ENCODE measurements at places on chromosomes 7 and 10. TPM values are rescaled to one million over a fixed set of nuclear protein-coding genes. Genes with fewer than 3 reads are reported as not detected.

PNLIPRP3 gene
- total RNA-seq, result not detected

- DNase-seq, result no peak
Measured at GRCh38 chr10:91856637-91857036, 52.6 kb downstream of the FGFBP3 start.

FKBP14 gene
- 13.6 TPM for total RNA-seq

ARMC3 gene
- not detected for total RNA-seq

PNLIPRP2 gene
- total RNA-seq, result not detected

ZCCHC24 gene
- 1.7 TPM for total RNA-seq

GRCh38 chr10:72598769-72599701 is 26.8 kb downstream of the MICU1 start:
- DNase-seq, result no peak

DNA sequence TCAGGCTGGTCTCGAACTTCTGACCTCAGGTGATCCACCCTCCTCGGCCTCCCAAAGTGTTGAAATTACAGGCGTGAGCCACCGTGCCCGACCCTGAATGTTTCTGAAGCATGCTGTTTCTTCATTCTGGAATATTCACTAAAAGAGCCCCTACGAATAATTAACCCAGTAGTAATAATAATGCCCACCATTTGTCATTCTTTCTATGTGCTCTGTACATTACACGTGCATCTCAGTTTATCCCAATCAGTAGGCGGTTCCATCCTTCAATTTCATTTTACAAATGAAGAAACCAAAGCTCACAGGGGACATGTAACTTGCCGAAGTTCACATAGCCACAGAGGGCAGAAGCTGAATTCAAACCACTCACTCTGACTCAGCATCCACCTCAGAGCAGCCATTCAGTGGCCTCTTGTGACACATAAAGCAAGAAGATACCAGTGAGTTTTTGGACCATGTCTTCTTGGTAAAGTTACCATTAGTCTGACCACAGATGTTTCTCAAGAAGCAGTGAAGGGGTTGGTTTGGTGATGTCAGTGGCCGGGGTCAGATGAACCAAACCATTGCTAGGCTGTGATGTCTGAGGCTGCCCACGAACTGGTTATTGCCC is 71.9 kb upstream of the DUSP5 start:
- DNase-seq, result peak; percentile 83

DNA sequence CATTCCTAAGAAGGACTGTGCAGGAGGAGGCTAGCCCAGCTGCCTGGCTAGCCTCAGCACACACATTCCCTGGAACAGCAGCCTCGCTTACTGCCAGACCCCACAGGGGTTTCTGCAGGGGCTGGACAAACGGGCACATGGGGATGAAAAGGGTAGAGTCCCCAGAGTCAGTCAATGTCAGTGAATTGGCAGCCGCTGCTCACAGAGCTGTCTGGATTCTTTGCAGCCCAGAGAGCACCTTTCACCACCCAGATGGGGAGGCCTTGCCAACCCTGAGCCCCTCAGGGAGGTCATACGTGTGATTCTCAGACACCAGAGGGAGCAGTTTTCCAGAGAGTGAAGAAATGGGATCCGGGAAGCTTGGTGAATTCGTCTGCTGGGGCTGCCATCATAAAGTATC is 143.3 kb downstream of the KCNMA1 start:
- no peak for DNase-seq

DNA sequence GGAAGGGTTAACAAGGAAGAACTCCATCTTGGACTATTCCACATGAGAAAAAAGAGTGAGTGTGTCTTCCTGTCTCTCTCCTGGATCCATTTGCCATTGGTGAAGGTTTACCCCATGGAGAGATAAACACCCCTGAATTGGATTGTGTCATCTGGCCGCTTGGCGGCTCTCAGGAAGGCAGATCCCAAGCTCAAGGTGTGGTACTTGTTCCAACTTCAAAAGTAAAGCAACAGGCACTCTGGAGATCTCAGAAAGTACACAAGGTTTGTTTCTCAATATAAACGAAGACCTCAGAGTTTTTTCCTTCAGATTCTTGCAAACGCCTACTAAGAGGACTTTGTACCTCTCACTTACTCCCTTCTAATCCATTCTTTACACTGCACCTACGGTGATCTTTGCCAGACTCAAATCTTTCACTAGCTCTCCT is 116.7 kb downstream of the REEP3 start:
- DNase-seq, result no peak

DNA sequence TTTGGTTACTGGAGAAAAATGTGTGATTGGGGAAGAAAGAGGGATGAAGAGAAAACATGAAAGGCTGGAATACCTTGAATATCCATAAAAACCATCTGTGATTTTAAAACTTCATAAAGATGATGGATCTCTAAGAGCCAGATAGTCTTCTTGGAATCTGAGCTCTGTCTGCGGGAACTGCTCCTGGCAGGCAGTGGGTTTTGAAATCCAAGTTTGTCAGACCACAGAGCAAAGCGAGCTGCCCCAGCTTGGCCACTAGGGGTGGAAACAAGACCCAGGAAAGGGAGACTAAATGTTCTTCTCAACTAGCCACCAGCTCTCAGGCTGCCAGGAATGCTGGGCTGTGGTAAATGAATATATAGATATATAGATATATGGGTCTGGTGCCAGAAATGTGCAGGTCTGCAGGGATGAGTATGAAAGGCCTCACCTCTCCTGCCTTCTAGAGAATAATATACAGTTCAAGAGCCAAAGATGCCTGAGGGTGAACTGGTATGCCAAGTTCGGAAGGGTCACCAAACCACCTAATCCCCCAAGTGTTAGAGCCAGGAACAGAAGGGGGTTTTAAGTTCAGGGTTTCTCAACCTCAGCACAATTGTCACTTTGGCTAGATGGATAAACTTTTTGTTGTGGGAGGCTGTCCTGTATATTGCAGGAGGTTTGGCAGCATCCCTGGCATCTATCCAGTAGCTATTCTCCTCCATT is 208.8 kb downstream of the KCNMA1 start:
- DNase-seq, result no peak

CXCL12 gene
- total RNA-seq, result not detected

DNA sequence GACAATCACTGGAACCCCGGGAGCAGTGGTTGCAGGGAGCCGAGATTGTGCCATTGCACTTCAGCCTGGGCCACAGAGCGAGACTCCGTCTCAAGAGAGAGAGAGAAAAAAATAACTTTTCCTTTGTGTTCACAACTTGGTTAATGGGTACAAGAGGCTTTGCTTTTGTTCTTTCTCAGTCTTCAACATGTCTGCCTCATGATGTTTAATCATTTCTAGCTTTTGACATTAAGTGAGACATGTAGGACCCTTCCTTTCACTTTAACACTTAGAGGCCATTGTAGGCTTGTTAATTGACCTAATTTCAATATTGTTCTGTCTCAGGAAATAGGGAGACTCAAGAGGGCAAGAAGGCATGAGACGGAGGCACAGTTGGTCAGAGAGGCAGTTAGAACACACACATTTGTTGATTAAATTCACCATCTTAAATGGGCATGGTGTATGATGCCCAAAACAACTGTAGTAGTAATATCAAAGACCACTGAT is 9.3 kb upstream of the CRCP start:
- no peak for DNase-seq

GRCh38 chr10:119498889-119499676 is 43.4 kb downstream of the RGS10 start:
- DNase-seq, result no peak

- DNase-seq, result no peak
Measured at GRCh38 chr7:67947646-67948045, 951.0 kb downstream of the TYW1 start.

- no peak for DNase-seq
Measured at GRCh38 chr10:75708060-75708459, 276.6 kb downstream of the LRMDA start.

MALSU1 gene
- 62.6 TPM for total RNA-seq

STEAP4 gene
- total RNA-seq, result not detected

DNA sequence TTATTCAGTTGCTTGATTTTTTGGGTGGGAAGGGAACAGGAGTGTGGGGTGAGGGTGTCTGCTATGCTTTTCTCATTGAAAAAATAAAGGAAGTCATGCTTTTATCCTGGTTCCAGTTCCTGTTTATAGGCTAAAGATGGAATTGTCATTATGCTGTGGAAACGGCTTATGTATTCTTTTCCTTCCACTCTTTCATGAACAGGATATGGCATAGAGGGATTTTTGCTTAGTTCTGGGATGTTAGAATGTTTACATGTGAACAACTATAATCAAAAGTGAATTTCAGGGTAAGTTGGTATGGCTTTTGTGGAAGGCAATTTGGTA is 35.9 kb upstream of the PTPN12 start:
- no peak for DNase-seq

- DNase-seq, result no peak
Measured at GRCh38 chr10:53314876-53315275, 542.3 kb upstream of the MBL2 start.

- no peak for DNase-seq
Measured at GRCh38 chr7:116216956-116217571, 6.7 kb downstream of the TES start.

SUFU gene
- 9.2 TPM for total RNA-seq

All from activated T-cell treated with anti-CD3 and anti-CD28 coated beads, Interleukin-2, amount 50 U/mL, for 72 hours (primary cell).